Stimulated activated memory B cell treated with anti-CD40 and anti-IgM and Interleukin-4, amounts not matched to agents 10 μg/mL and 1 μg/mL and 100 μg/mL, for 72 hours (primary cell): ENCODE measurements at places on chromosomes 12 and 14.

DNA sequence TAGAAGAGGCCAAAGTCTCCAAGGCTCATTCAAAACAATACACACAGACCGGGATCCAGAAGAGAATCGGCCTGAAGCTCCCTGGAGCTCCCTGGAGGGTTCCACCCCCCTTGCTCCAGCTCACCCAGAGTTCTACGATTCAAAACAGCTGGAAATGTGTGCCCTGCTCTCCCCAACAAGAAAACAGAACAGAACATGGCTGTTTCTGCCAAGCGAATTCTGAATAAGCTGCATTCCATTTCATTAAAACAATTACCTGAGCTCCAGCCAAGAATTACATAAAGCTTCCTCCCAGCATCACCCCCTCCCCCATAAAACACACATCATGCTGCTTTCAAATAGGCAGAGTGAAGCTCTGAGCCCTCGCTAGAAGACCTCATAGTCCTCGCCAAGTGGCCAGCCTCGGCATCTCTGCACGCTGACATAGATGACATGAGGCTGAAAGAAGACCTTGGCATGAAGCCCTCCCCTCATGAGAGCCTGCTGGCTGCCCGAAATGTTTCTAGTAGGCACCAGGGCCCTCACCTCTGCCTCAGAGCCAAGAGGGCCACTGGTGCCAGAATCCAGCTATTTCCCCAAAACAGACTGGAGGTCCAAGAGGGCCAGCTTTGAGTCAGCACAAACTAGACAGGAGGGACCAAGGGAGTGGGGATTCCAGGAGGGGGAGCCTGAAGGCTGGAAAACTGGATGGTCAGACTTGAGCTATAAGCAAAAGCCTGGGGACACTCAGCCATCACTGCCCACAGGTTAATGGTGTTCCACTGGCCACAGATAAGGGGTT, 8.3 kb downstream of the PXN start:
- no peak for ATAC-seq

DNA sequence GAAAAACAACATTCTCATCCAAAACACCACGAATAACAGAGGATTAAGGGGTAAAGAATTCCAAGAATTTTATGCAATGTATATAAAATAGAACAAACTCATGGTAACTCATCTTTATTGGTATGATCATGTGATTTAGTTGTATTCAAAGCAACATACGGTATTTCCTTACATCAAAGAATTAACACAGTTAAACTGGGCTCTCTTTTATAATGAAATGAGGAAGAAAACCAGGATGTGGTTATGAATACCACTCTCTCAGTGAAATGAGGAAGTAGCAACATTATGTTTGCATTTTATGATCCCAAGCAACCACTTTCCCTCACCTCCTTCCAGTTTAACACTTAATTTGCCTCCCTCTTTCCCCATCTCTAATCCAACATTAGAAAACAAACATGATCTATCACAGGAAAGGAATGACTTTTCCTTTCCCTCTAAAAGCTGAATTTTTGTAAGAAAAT, 22.9 kb downstream of the SPTLC2 start:
- ATAC-seq = peak; percentile 90

DNA sequence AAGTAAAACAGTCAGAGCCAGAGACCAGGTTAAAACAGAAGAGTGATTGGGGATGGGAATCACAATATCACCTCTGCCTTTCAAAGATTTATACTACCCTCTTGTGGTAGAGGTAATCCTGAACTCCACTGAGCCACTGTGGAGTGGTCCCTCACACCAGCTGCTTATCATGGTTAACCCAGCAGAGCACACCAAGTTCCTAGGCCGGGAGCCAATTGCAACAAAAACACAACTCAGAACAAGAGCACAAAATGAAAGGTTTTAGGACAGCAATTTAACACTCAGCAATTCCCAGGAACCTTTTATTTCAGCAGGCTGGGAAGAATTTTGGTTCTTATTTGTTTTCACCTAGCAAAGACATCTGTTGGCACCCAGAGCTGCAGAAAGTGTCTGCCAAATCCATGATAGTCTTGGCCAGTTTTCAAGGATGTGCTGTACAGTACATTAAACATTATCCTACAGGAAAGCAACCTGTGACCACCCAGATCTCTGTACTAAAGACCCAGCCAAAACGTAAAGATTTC, 220.5 kb upstream of the ATXN7L3B start:
- ATAC-seq = no peak

DNA sequence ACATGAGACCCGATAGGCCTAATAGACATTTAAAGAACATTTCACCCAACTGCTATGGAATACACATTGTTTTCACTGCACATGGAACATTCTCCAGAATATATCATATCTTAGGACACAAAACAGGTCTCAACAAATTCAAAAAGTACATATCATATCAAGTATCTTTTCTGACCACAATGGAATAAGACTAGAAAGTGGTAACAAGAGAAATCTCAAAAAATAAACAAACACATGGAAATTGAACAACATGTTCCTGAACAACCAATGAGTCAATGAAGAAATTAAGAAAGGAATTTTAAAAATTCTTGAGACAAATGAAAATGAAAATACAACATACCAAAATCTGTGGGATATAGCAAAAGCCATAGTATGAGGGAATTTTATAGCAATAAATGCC, 208.1 kb downstream of the PTPRO start:
- ATAC-seq = no peak

DNA sequence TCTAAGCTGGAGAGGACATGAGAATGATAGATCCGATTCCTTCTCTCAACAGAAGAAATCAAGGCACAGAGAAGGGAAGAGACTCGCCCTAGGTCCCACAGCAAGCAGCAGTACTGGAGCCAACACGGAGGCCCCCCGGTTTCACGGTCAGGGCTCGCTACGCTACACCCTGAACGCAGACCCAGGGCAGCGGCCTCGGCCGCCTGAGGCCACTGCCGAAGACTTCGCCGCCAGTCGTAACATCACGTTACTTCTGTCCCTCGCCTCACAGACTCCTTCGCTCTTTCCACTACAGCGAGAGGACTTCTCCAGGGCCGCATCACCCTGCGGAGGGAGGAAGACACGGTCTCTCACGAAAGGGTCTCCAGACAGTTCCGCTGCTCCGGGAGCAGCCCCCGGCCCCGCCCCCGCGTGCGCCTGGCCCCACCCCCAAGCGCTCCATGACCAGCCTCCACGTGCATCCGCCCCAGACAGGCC, 411 bp upstream of the DCAF4 start:
- ATAC-seq = no peak

DNA sequence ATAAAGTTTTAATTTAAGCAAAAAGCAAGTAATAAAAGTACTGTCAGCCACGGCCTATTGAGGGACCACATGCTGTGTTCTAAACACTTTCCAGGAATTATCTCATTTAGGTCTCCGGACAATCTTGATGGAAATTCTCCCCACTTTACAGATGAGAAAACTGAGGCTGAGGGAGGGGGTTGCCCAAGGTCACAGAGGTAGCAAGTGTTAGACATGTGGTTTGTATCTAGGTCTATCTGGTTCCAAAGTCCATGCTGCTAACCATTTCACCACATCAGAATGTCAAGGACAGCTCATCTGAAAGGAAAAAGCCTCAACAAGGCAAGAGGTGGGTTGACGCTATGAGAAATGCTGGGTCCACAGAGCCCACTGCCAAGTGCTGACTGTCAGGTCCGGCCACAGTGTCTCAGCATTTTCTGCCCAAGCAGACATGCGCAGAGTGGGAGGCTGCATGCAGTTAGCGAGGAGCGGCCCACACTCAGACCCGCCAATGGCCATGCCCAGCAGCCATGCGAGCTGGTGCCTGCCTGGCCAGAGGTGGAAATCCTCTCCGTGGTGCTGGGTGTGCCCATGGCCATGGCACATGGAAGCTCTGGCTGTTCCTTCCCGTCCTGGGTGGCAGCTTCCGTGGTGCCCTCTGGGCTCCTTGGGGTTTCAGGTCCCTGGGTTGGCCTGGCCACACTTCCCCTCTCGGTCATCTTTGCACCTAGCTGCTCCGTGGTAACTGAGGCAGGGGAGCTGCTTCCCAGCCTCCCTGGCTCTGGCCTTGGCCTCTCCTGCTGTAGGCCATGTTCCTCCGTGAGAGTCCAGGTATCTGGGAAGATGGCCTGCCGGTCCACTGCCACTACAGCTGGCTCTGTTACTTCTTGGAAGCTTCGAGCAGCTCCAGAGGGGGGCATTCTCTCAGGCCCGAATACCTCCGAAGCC, 18.0 kb upstream of the RPLP0 start:
- ATAC-seq = no peak

DNA sequence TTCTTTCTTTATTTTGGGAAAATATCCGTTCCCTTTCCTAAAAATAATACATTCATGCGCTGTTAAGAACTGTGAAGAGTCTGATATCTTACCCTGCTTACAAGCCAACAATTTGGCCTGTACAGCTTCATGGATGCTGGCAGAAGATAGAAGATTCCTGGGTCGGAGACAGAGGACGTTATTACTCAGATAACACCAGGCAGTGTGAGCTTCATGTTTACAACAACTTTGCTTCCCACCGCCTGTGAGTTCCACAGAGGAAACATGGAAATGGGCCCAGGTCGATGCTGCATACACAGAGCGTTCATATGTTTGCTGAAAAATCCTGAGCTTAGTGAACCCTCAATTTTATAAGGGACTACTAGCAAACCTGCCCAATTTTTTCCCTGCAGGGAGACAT, 705.6 kb upstream of the SEL1L start:
- no peak for ATAC-seq

DNA sequence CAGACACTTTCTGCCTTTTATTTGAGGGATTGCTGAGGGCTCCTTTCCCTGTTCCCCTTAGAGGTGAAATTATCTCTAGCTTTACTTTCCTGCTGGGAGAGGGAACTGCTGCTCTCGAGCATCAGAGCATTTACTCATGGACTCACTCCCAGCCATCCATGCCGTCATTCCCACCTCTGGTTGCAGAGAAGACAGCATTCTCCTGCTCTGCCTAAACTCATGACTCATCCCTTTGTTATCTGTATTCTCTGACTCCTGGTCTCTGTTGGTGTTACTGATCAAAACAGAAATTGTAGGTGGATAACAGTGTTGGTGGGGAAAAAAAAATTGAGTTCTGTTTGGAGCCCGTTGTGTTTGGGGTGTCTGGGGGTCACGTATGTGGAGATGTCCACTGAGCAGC, 159.3 kb downstream of the TTC8 start:
- no peak for ATAC-seq

DNA sequence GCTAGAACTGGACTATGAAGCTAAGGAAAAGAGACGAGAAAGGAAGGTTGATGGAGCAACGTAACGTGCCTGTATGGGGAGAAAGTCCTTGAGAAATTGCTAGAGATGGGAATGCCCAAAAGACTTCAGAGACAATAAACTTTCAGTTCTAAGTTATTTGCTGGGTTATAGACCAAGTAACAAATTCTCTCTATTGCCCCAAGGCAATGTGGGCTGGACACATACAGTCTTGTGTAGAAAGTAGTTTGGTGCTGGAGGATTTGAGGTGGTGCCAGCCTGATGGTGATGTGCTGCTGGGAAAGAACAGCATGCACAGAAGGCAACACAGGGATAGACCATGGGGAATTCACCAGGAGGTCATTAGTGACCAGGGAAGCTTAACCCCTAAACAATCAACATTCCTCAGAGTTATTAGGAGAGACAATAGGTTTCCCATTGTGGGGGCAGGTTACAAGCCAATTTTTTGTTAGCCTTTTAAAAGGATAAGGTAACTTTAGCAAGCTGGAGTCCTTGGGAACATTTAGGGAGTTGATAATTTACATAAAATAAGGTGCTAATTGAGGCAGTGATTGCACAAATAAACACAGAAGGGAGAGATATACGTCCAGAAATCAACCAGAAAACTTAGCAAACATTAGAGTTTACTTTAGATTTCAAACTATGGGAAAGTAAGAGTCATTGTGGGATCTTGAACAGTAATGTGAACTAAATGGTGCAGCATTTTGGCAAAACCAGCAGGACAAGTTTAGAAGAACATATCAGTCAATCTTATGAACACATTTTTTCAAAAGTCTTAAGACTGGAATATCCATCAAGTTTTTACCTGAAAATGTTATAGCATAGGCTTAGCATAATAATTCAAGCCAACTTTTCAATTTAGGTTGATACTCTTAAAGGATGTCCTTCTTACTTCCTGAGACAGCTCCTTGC, 61.4 kb downstream of the LMNTD1 start:
- no peak for ATAC-seq

DNA sequence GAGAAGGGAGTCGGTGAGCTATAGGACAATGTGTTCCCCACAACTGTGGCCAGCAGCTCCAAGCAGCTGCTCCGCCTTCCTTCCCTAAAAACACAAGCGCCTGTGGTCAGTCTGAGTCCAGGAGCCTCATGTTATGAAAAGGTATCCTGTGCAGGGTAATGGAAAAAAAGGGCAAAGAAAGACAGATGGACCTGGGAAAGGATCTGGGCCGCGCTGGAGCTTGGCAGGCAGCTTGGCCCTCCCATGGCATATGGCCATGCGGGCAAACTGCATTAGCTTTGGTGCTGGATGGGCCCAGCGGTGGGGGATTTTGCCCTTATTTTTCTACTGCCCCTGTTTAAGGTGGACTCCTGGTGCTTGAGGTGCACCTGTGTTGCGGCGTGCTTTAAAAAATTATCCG, 23.7 kb upstream of the CHST11 start:
- ATAC-seq = no peak

DNA sequence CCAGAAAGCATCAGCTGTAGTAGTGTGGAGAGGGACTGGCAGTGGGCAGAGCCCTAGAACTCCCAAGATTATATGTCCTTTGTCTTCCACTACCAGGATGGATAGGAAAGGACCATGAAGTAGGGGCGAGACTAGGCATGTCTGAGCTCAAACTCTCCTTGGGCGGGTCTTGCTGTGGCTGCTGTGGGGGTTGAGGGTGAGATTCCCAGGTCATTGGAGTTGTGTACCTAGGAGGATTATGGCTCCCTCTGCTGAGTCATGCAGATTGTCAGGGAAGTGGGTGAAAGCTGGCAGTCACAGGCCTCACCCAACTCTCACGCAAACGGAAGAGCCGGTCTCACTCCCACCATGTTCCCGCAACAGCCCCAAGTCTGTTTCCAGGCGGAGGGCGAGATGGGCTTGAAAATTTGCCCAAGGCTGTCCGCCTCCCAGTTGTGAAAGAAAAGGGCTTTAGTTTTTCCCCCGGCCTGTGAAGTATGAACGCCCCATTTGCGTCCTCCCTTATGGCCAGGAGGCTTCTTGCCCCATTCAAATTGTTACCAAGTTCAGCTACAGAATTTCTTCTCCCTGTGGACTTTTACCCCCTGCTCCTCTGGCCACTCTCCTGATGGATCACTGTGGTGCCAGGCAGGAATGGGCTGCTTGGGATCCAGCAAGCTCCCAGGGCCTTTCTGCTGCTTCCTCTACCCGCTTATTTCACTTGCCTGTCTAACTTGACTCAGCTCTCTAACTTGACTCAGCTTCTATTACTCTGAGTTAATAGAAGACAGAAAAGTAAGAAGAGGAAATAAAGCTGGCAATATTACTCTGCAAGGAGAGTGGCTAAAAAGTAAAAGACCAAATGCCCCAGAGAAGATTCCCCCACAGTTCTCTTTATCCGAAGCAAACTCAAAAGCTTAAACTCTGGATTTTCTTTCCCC, 159.3 kb downstream of the SLC2A13 start:
- no peak for ATAC-seq
